ENCODE measurements at places on chromosomes 7 and 10.

- DNase-seq, result no peak
These were observed 101.0 kb upstream of the TNS3 start for GRCh38 chr7:47682874-47683273.

DNA sequence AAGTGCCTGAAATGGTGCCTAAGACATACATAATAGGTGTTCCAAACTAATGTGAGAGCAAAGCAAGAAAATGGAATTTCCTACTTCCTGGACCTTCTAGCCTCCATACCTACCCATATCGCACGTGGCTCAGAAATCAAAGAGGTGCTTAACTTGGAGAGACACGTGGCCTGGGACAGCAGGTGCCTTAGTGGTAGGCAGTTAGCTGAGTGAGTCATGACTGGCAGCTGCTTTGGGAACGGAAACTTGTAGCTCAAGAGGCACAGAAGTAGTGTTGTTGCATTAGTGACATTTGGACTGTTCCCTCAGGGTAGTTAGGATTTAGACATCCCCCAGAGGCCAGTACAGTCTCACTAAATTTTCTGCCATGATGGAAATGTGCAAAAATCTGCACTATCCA, 12.0 kb upstream of the BMPER start:
- no peak for DNase-seq

DNA sequence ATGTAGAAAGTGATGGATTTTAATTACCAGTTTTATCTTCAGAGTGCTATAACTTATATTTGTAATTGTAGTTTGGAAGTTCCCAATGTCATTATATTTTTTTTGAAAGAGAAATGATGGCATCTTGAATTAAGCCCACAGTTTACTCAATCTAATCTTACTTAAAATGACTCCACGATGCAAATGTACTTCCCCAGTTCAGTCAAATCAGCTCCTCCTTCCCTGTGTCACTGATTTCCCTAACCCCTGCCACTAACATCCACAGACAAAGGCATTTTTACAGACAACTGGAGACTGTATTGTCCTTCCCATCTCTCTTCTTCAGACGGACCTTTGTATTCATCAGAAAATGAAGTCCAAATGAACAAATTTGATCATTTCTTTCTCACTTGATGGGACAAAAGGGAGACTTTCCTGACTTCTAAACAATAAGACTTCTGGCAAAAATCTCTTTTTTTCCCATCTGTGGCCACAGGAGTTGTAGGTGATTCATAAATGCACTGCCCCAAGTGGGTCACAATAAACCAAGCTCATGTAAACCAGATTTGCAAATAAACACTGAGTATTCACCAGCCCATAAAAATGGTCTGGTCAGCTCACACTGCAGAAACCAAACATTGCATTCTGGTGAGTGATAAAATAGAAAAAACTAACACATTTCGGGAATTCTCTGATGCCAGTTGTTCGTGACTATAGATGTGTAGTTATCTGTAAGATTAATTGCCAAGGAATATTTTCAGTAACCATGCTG, 162.9 kb downstream of the FANK1 start:
- peak; percentile 90 for DNase-seq

DNA sequence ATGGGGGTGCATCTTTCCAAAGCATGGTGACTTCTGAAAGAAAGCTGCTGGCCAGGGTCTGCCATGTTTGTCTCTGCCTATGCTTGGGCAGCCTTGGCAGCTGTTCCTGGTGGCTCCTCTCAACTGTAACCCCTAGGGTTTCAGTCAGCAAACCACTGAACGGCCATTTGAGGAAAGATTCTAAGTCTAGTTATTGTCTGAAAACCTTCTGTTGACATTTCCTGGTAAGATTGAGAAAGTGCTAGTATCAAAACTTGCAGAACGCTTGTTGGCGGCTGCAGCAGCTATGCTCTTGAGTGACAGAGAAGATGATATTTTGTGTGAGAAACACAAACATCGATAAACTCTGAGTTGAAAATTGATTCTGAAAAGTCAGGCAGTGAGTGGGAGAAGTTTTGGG, 523.1 kb downstream of the LRMDA start:
- DNase-seq, result no peak

GRCh38 chr7:131574741-131575140, 18.3 kb upstream of the PODXL start:
- DNase-seq, result peak; percentile 87

- DNase-seq, result peak; percentile 75
These were observed 14.0 kb downstream of the DNAJB12 start for GRCh38 chr10:72340510-72341261.

GRCh38 chr7:121563177-121563576, 167.1 kb upstream of the FAM3C start:
- peak; percentile 31 for DNase-seq

GRCh38 chr10:27258838-27259812, 18.5 kb upstream of the ACBD5 start:
- peak; percentile 31 for DNase-seq

DNA sequence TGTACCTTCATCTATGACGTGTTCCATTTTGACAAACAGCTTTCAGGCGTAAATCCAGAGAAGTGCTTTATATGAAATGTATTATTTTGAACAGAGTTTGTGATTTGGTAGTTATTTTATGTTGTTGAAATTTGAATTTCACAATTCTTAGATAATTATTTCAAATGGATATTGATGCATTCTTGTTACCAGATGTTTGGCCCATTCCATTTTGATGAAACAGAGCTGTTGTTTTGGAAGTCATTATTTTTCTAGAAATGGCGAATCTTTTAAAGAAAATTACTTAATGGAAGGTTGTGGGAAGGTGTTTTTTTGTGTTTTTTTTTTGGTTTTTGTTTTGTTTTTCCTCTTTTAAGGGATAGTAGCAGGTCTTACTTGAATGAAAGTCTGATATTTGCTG, 2.4 kb downstream of the OTUD1 start:
- DNase-seq, result peak; percentile 42

DNA sequence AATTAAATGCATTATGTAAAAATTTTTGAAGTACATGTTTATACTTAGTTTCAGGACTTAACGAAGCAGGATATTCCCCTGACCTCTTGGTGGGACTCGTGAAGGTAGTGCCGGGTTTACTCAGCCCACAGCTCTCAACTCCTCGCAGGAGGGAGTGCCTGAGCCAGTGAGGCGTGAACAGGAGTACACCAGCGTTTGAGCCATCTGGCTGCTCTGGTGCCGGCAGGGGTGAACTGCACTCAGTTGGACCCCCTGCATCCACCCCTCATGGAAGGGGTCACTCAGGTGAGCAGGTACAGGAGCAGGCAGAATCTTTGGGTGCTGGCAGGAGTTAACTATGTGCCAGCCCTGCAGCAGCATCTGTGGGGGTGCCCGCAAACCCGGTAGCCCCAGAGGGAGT, 625.1 kb upstream of the PCDH15 start:
- no peak for DNase-seq

GRCh38 chr7:27364344-27364758, 121.7 kb downstream of the EVX1 start:
- DNase-seq, result peak; percentile 82

DNA sequence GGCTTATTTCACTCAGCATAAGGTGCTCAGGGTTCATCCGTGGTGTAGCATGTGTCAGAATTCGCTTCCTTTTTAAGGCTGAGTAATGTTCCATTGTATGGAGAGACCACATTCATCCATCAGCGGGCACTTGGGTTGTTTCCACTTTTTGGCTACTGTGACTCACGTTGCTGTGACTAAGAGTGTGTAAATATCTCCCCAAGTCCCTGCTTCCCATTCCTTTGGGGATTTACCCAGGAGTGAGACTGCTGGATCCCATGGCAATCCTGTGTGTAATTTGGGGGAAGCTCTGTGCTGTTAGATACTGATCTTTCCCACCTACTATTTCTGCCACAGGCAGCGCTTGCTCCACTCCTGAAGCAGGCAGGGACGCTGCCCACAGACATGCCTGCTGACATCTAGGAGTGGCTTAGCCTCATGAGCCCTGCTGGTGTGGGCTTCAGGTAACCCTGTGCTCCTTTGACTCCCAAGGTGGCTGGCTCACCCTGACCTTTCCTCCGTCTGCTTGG, 346.0 kb downstream of the FRMD4A start:
- peak; percentile 97 for DNase-seq

DNA sequence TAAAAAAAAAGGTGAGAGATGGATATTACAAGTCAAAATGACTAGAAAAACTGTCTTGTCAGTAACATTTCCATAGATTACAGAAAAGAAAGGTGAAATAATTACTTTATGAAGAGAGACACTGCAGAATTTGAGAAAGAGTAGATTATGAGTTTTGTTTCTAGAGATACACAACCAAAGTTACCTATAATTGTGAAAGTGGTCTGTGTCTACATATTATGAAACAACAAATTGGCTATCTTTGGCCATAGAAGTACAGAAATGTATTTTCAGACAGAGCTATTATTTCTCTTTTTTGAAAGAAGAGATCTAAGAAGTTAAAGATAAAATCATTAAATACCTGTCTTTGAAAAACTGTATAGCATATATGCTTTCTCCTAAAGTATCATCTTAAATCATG, 30.1 kb downstream of the KCND2 start:
- DNase-seq, result no peak

DNA sequence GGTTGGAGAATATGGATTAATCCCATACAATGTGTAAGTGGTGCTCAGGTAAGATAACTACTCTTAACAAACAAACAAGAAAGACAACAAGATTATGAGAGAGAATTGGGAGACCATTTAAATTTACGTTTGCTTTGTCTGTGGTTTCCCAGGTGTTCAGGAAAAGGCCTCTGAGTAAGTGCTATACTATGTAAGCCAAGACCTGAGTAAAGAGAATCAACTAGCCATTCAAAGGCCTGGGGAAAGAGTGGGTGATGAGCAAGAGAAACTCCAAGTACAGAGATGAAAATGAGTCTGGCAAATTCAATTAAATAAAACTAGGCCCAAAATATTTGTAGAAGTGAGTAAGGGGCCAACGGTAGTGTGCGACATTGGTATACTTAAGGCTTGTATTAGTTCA, 9.9 kb downstream of the CSTF2T start:
- DNase-seq, result no peak

DNA sequence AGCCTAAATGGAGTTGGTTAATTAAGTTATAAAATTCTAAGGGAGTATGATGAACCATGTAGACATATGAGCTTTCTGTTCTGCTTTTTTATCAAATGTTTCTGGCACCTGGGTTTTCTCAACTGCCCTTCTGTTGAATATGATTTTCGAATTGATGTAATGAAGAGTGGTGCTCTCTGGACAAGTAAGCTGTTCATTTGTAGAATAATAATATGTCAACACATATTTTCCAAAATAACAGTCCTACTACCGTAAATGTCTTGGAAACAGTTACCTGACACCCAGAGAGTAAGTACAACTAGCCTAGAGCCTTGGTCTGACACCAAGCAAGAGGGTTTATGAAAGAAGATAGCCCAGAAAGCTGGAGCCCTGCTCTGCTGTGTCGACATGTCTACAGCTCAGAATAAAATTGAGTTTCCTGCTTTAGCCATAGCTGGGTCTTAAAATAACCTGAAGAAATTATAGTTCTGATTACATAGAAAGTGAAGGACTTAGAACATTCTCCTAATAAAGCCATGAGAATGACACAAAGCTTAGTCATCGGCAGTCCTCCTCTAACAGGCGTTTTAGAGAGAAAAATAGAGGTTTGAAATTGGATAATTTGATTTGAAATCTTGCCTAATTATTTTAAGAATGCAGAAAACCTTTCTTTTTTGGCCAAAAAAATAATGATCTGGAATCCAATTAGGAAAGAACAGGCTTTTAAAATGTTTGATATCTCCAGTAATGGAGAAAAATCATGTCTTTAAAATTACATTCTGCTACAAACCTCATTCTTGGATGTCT, 25.1 kb downstream of the HDAC9 start:
- peak; percentile 73 for DNase-seq

DNA sequence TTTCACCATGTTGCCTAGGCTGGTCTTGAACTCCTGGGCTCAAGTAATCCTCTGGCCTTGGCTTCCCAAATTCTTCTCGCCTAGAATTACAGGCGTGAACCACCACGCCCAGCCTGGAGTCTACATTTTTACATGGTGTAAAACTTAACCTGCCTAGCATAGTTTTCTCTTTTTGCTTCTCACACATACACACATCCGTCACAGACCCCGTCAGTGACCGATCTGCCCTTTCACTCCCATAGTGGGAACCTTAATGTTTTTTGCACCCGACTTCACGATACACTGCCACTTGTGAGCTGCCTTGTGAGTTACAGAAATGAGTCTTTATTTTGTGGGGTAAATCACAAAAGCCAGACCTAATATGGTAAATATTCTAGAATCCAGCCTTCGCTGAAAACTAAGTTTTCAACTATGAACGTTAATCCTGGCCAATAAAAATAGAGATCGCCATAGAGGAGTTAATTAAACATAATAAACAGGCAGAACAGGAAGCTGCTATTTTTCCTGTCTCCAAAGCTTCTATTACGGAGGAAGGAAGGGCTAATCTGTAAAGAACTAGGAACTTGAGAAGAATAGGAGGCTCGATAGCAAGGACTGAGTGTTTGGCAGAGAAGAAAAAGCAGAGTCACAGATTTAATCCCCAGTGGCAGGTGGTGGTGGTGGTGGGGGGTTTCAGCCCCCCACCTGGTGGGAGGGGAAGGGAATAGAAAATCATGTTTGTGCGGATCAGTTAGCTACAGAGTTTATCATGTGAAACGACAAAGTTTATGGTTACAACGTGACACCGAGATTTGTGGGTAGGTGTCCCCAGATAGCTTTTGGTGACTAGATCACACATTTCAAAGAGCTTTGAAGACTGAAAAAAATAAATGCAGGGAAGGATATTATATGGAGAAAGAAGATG, 14.7 kb upstream of the FAM171A1 start:
- no peak for DNase-seq

DNA sequence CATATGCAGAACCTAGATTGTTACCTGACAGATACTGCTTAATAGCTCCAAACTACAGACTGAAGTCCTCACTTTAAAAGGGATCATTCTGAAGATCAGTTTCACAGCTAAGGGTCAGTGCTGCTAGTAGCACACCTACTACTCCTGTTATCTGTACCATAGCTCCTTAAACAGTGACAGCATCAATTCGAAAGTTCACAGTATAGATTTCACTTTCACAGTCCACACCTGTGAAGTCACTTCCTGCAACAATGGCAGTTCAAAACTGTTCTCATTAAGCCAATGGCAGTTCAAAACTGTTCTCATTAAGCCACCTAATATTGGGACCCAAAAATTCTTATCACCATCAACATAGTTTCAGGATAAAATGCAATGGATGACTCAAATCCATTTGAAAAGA, 10.7 kb upstream of the FHIP2A start:
- DNase-seq, result no peak

DNA sequence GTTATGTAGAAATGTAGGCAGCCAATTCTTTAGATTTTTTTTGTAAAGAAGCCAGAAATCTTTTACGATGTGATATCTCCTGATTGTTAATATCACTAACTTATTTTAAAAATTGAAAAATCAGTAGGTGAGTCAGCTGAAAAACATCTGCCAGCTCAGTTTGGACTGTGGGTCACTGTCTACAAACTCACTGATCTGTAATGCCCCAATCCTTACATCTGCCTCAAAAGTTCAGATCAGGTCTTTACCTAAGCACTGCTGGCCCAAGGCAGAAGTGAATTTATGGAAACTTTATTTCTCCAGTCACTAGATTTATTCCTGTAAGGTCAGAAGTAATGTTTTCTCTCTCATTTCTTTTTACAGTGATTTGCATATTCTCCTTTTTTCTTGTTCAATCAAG, 31.0 kb upstream of the FAM13C start:
- DNase-seq, result peak; percentile 35

- DNase-seq, result no peak
These were observed 316.2 kb downstream of the ATRNL1 start for GRCh38 chr10:115409347-115409746.
